ENCODE measurements at places on chromosomes 1 and 21.
A peak's percentile ranks its signal among the peaks of the same experiment; 100 is the strongest.

DNA sequence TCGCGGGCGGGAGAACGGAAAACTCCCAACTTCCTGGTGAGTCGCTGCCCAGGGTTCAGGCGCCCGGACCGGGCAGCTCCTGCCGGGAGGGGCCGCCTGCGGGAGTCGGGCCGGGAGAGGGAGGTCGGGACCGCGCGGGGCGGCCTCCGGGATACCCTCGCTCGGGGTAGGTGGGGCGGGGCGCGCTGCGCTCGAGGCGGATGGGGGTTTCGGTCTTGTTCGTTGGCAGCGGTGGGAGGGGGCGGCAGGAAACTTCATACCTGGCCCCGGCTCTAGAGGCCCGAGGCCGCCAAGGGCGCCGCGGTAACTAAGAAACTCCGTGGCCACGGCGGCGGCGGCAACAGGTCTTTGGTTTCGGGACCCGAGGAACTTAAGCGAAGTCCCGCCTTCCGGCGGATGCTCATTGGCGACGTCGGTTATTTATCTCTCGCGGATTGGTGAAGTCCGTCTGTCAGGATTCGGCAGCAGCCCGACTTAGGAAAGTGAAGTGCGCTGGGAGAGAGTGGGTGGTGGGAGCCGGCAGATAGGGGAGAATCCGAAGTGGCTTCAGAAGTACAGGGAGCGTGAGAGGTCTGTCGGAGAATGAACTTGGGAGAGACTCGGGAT lies 546 bp downstream of the NEK7 start:
- peak; percentile 64 for DNase-seq

- DNase-seq: no peak
These were observed 69.6 kb downstream of the LACTBL1 start for GRCh38 chr1:22903113-22903512.

- no peak for DNase-seq
These were observed 123.4 kb upstream of the SOD1 start for GRCh38 chr21:31536138-31536537.

DNA sequence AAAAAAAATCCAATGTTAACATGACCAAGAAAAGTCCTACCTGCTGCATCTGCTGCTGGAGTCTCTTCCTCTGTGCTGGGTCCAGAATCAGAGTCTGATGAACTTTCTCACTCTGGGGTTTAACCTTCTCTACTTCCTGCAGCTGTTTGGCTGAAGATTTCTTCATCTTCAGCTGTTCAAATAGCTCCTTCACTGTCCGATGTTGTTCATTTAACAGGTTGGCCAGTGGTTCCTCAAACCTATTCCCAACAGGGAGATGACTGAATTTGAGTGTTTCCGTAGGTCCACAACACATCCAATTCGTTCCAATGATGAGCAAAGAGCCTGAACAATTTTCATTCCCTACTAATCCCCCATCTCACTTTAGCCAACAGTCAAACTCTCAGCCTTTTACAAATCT lies 79.4 kb downstream of the GON4L start:
- DNase-seq: no peak

DNA sequence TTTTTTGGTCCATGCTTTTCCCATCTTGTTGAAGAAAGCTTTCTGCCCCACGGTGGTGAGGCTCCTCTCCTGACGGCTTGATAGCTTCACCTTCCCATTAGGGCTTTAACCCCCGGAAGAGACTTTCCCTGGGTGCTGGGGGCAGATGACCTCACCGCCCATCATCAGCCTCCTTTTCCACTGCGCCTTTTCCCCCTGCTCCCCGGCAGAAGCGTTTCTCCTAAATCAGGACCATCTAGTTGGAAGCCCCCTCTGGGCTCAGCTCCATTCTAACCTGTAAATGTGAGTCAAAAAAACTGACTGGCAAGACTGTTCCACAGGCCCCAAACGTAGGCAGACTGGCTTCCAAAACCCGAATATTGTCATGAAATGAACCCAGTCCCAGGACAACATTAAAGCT lies 6.7 kb downstream of the POFUT2 start:
- no peak for DNase-seq

DNA sequence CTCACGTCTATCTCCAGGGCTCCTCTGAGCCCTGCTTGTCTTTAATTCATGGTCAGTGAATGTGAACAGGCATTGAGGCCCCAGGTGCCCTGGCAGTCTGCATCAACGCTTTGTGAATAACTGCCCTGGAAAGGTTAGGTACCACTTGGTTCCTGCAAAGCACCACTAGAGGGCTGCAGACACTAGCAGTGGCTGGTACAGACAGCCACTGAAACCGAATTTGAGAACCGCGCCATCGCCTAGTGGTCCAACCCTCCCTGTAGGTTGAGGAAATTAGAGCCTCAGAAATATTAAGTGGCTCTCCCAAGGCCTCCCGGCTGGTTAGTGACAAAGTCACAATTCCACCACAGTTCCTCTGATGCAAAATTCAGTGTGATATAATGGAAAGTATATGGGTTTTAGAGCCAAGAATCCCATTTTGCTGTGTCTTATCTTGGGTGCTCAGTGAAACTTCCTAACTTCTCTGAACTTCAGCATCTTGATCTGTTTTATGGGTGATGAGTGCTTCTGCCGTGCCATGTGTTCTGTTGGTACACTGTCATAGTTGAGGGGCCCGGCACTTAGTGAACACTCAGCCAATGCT lies 46.2 kb upstream of the BCL9 start:
- peak; percentile 66 for DNase-seq

- no peak for DNase-seq
These were observed 28.2 kb upstream of the KCNE1 start for GRCh38 chr21:34540206-34540605.

DNA sequence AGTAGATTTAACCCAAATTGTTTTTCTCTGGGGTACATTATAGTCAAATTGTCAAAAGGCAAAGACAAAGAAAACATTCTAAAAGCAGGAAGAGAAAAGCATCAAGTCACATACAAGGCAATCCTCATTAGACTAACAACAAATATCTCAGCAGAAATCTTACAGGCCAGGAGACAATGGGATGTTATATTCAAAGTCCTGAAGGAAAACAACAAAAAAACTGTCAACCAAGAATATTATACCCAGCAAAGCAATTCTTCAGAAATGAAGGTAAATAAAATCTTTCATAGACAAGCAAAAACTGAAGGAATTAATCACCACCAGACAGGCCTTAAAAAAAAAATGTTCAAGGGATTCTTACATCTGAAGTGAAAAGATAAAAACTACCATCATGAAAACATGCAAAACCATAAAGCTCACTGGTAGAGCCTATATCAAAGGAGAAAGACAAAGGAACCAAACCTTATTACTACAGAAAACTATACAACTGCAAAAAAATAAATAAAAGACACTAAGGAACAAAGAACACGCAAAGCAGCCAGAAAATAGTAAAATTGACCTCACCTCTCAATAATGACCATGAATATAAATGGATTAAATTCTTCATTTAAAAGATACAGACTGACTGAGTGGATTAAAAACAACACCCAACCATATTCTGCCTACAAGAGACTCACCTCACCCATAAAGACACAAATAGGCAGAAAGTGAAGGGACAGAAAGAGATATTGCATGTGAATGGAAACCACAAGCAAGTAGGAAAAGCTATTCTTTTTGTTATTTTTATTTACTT lies 113.8 kb upstream of the ZC3H11B start:
- DNase-seq: no peak

- DNase-seq: no peak
These were observed 14.4 kb upstream of the HIVEP3 start for GRCh38 chr1:41933106-41933505.

GRCh38 chr1:43143441-43143888 lies 28.6 kb downstream of the EBNA1BP2 start:
- DNase-seq: no peak

DNA sequence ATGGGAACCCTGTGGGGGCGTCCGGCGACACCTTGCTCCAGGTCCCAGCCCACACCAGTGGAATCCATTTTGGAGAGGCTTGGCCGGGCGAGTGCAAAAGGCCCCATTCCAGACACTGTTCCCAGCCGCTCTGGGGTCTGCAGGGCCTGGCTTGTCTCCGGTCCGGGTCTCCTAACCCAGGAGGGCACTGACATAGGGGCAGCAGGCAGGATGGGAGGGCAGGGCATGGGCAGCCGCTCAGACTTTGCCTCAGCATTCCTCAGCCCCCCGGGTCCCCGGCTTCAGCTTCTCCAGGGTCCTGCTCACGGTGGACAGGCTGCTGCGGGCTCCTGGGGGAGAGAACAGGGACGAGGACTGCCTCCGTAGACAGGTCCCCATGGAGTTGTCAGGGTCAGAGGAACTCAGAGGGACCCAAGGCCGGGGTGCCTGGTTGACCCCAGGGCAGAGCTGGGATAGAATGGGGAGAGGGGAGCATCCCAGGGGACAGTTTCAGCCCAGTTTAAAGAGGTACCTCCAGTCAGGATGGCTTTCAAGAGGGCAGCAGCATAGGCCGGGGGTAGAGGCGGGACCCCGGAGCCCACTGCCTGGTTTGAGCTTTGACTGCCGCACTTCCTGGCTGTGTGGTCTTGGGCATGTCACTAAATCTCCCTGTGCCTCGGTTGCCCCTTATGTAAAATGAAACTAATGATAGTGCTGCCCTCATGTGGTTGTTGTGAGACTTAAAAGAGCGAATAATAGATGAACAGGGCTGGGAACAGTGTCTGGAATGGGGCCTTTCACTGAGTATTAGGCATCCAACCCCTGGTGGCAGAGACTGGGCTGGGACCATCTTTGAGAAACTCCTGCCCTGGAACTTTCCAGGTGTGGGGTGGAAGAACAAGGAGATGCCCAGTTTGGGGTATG lies 3.7 kb downstream of the KNCN start:
- DNase-seq: no peak

- no peak for DNase-seq
These were observed 98.3 kb downstream of the PIGK start for GRCh38 chr1:77120950-77121349.

DNA sequence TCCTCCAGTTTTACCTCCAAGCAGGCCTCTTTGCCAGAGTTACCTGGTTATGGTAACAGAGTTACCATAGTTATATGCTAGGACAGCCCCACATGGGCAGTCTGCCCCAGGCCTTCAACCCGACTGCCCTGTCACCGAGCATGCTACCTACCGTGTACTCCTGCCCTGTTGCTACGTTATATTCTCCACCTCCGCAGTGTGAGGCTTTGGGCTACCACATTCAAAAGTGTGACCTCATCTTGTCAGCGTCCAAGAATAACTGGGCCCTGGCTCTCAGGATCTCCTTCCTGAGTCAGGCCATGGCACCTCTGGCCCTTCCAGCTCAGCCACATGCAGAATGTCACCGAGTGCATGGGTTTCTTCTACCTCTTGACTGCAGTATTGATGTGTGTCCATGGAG lies 8.9 kb downstream of the MAPKAPK2 start:
- no peak for DNase-seq

DNA sequence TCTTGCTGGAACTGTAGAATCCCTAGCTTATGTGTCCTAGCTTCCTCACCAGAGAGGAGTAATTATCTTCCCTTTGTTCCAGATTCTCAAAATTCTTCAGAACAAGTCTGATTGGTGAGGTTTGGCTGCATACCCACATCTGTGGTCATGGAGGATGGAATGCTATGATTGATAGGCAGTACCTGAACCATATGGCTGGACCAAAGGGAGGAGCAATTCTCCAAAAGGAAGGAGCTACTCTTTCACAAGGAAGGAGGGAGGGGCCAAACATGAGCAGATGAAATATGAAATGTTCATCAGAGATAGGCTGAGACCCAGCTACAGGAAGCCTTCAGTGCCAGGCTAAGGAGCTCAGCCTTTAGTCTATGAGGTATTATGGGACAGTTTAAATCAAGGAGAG lies 5.0 kb upstream of the RNF19B start:
- no peak for DNase-seq

- DNase-seq: no peak
These were observed 32.4 kb downstream of the ATP1A1 start for GRCh38 chr1:116405241-116406135.

GRCh38 chr1:39733161-39733560 lies 5.5 kb upstream of the PPIE start:
- no peak for DNase-seq

- DNase-seq: no peak
These were observed 315.1 kb downstream of the PAPPA2 start for GRCh38 chr1:176778056-176778455.

DNA sequence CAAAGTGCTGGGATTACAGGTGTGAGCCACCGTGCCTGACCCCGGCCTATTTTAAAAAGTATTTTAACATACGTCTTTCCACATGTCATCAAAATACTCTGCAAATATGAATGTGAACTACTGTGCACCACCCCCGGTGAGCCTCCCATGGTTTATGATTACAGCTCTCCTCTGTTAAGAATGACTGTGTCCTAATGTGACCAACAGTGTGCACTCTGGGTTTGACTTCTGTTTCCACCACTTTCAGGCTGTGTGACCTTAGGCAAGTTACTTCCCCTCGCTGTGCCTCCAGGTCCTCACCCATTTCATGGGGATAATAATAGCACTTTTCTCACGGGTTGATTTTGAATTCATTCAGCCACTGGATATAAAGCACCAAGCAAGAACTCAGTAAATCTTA lies 14.7 kb downstream of the AMPD2 start:
- no peak for DNase-seq

- DNase-seq: no peak
These were observed 14.9 kb downstream of the PDIK1L start for GRCh38 chr1:26126321-26127084.

GRCh38 chr1:40352126-40352525 lies 21.4 kb upstream of the SMAP2 start:
- no peak for DNase-seq

- DNase-seq: no peak
These were observed 788 bp upstream of the EDEM3 start for GRCh38 chr1:184755226-184756065.

- DNase-seq: no peak
These were observed 450.6 kb upstream of the DAB1 start for GRCh38 chr1:57874418-57874877.

GRCh38 chr1:204420039-204421004 lies 8.7 kb upstream of the PPP1R15B start:
- no peak for DNase-seq

GRCh38 chr1:112625696-112626095 lies 6.1 kb downstream of the CAPZA1 start:
- DNase-seq: no peak

DNA sequence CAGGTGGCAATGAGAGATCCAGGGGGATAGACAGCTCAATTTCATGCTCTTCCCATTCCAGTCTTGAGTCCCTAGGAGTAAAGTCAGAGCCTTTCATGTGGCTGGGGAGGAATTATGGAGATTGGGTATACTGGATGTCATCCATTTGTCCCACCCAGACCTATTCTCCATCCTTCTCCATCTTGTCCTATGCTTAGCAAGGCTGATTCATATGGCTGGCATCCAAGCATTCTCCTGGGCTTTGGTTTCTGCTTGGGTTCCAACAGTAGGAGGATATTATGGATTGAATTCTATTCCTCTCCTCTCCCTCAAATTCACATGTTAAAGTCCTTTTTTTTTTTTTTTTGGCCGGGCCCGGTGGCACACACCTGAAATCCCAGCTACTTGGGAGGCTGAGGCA lies 3.8 kb upstream of the CDC20 start:
- DNase-seq: no peak

DNA sequence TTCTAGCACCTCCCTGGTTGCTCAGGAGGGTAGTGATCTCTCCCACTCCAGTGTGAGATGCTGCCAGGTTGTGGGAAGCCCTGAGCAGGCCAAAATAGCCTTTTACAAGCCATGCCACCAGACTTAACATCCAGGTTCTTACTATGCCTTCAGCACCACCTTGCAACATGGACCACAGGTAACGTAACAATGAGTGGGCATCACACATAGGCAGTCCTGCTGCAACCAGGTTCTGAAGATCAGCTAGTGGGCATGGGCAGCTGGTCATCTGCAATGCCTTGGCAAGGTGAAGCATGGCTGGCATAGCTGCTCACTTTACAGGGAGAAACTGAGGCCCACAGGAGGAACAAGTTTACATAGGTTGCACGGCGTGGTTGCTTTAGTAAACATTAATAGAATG lies 40.7 kb downstream of the DHCR24 start:
- DNase-seq: no peak
